Cerebellar cortex (tissue), 1 donor: ENCODE measurements at places on chromosomes 12 and 14.
A peak's percentile ranks its signal among the peaks of the same experiment; 100 is the strongest.

GRCh38 chr12:124453419-124454351, 113.7 kb downstream of the NCOR2 start:
- peak; percentile 51 for DNase-seq

DNA sequence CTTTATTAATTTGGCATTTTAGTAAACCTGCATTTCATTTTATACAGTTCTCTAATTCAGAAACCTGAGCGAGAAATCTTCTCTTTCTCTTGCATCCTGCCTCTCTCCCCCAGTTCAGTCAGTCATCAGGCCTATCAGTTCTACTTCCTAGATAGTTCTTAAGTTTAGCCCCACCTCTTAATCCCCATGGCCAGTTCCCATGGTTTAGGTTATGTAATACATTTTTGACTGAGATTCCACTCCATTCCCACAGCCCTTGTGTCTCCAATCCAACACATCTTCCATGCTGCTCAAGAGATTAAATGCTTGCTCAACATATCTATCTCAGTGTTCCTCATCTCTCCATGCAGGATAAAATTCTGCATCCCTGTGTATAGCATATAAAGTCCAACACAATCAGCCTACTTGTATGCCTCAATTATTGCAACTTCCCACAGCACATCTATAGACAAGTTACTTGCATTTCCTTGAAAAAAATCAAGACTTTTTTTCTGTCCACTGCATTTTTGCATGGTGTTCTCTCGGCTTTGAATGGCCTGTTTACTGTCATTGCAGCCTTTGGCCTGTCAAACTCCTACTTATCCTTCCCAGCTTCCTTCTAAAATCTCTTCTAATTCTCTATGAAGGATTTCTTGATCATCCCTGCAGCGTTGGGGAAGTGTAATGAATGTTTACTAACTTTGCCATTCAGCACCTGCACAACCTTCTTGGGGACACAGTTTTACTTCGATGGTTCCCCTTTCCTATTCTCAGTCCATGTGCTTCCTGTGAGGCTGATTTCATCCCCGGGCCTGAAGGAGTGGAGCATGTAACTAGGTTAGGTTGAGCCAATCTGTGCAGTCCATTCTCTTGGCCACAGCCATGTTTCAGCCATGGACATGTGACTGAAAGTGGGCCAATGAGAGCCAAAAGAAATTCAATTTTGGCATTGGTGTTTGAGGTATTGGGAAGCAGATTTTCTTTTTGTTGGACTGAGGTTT, 80.8 kb downstream of the DACT1 start:
- no peak for DNase-seq

DNA sequence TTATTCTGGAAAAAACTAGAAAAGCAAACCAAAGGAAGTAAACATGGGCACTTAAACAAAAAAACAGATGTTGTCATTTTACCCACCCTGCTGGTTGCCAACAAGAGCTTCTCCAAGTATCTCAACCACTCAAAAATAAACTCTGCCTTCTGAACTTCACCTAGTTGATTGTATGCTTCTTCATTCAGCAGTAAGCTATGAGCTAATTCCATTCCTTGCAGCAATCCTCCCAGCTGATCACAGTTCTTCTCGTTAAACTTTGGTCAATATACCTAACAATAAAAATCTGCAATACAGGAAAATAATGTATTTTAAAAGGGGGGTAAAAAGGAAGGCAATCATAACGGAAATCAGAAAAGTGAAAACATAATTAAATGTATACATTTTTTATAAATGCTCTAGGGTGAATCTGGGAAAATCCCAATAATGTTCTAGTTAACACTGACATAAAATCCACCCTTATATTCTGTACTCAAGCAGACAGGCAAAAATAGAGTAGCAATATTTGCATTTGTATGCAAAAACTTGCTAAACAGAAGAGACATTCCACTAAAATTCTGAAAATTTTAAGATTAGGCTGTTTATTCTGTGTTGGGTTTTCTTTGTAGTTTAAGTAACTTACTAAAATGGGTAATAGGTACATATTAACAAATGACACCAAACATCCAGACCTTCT, 17.4 kb downstream of the HEATR5A start:
- DNase-seq, result no peak

GRCh38 chr12:62960324-62960723, 25.4 kb upstream of the PPM1H start:
- DNase-seq, result no peak

DNA sequence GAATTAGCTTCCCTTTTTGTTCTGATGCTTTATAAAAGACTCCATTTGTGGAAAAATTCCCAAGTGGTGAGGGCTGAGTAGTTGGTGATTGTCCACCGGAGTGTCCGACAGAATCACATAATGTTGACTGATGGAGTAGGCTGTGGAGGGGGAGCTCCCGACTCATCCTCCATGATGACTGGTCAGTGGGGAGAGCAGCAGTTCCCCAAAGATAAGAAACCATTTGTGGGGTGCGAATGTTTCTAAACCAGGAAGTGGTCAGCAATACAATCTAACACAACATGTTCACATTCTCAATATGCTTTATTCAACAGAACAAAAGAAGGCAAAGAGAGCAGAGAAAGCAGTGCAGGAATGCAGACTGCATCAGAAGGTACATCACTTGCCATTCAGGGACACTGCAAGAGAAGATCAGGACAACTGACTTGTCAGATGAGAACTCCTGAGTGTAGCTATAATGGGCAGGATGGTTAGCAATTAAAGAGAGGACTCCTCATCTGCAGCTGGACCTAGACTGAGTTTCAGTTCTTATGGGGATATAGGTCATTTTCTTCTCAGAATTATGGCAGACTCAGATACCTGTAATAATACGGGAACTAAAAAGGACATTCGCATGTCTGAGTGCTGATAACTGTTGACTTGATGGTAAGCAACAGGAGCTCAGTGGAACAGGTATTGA, 5.4 kb downstream of the KRT6B start:
- DNase-seq, result no peak

DNA sequence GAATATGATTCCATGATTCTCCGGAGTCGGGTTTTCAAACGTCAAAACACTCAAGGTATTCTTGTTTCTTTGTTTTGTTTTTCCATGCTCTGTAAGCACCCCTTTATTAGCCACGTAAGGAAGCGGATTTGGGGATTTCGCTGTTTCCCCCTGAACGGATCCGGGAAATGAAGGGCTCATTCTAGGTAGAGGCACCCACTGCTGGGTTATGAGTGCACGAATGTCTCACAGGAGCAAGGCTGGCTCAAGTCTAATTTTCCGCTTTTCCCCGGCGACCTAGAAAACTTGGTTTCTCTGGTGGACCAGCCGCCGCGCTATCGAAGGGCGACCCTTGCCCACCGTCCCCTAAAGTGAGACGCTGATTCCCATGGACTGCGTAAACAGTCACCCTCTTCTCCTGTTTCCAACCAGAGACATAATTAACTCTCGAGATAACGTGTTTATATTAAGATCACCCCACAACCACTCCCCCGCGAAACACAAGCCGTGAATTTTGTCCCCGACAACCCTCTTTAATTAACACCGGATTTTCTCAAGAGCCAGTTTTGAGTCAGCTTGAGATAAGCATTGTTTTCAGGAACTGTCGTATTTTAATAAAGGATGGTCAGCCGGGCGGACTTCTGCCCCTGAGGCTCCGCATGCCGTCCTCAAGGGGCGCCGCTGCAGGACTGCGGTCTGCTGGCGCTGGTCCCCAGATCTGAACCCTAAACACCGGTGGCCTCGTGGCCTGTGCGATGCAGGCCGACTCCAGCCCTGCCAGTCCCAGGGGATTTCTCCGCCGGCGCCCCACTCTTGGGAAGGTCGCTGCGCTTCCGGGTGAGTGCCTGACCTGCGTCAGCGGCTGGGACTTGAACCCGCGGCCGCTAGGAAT, 515 bp upstream of the ABCC9 start:
- no peak for DNase-seq

DNA sequence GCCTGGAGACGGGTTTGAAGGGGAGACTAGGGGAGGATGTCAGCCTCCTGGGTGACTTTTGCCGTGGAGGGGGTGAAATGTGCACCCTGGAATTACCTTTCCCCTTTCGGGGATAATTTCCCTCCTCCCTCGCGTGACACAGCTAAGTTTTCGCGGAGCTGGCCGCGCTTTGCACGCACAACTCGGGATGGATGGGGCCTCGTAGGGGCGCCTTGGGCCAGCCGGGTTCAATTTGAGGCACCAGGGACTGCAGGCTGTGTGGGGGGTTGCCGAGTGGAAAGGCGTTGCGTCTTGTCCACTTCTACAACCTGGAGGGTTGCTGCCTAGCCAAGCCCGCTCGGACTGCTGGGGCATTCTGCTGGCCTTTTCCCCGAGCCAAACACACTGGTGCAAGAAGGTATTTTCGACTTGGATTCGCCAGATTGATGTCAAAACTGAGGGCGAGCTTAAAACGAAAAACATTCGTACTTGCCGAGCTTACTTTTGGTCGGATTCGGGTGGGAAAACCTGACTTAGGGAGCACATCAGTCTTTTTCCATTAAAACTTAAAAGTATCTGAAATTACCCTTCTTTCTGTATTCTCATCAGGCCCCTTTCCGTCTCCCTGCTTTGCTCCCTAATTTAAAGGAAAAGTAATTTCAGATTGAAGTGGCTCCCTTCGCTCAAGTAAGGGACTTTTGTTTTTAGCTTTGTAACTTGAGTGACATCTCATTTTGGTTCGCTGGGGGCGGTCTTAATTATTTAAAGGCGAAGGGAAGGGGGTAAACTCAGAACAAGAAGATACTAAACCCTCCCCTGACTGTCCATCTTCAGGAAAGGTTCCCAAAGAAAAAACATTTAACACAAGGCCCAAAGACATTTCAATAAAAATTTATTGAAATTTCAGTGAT, 14.3 kb downstream of the TBX3 start:
- no peak for DNase-seq
